COLO829 (cell line): ENCODE measurements at places on chromosomes 2 and 18.

GRCh38 chr2:232367591-232368233 is 10.8 kb upstream of the ALPP start:
- DNase-seq: no peak

DNA sequence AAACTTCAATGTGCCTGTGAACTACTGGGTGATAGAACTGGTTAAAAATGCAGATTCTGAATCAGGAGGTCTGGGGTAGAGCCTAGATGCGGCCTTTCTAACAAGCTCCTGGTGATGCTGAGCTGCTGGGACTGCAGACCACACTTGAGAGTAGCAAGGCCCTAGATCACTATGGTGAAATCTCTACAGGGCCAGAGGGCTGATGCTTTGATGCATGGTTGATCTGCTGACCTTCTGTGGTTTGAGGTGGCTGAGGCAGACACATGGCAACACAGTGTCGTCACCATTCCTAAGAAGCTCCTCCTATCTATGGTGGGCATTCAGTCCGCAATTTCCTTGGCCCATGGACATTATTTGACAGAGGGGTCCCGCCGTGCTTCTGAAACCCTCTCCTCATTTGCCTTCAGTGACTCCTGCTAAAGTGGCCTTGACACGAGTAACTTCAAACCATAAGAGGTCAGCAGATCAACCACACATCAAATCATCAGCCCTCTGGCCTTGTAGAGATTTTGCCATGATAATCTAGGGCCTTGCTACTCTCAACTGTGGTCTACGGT is 19.8 kb downstream of the CCDC68 start:
- DNase-seq: no peak

GRCh38 chr18:26549263-26550094 is 1.1 kb upstream of the KCTD1 start:
- peak; percentile 28 for DNase-seq

DNA sequence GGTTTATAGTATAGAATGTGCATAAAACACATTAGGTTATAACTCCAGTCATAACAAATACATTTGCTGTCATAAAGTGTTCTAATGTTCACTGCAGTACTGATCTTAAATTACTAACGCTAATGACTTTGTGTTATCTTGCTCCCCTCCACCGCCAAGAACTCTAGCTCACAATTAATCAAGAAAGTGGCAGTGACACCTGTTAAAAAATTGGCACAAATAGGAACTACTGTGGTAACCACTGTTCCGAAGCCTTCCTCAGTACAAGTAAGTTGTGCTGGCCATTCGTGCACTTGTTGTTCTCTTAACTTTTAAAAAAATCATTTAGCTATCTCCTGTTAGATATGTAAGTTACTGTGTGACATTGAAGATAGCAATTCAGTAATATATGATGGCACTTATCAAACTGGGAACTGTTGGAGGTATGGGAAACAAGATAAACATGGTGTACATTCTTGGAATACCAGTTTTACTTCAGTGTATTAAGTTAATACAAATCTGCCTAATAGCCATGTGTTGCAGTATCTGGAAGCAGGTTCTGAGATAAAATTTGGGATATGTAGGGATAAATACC is 41.2 kb downstream of the TAF4B start:
- no peak for DNase-seq

DNA sequence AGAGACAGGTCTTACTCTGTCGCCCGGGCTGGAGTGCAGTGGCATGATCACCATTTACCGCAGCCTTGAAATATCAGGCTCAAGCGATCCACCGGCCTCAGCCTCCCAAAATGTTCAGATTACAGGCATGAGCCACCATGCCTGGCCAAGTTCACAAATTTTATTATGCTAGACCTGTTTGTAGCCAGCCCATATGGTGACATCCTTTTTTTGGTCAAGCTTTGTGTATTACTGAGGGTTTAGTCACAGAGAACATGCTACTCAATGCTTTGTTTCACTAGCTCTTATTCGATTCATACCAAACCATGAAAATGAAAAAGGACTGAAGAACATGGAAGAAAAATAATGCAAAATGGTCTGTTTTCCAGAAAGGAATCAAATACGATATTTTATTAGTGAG is 41.4 kb downstream of the DGKD start:
- DNase-seq: no peak

DNA sequence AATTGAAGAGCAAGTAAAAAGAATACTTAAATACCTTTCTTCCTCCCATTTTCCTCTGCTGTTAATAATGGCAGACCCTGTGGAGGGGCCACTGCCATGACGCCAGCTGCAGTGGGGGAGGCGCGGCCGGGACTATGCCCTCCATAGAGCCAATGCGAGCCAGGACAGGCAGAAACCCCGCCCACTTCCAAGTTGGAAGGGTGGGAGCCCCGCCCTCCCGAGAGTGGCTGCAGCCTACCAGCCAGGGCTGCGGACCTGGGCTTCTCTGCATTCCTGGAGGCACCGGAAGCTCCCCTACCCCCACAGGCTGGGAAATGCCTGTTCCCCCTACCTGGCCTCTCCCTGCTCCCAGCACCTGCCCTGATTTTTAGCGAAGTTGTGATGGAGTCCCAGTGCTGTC is 439.4 kb upstream of the CDH19 start:
- no peak for DNase-seq

GRCh38 chr2:28631514-28632206 is 120.0 kb upstream of the PPP1CB start:
- no peak for DNase-seq

DNA sequence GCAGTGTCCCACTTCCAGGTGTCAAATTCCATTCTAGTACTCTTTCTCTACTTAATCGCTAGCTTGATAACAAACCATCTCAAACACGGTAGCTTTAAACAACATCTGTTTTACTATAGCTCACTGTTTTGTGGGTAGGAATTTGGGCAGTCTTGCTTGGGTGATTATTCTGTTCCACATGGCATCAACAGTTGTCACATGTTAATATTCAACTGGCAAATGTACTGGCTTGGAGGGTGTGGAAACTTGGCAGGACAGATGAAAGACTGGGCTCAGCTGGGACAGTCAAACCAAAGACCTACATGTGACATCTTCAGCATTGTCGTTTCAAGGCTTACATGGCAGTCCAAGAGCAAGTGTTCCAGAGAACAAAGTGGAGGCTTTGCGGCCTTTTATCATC is 241.8 kb downstream of the PTH2R start:
- no peak for DNase-seq

DNA sequence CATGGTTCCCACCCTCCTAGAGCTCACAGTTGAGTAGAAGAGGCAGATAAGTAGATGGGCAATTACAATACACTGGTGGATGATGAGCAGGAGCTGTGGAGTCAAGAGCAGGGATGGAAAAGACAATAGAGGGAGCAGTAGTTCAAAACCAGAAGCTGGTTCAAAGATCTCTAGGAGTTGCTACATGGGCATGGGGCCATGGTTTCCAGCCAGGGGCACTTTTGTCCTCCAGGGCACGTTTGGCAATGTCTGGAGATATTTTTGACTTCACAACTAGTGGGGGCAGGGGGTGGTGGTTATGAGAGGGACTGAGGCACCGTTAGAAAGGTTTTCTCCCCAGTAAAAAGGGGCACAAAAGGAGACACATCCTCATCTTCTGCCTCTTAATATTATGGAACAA is 236.0 kb downstream of the DYSF start:
- DNase-seq: no peak
